ENCODE measurements at places on chromosomes 4 and X.

DNA sequence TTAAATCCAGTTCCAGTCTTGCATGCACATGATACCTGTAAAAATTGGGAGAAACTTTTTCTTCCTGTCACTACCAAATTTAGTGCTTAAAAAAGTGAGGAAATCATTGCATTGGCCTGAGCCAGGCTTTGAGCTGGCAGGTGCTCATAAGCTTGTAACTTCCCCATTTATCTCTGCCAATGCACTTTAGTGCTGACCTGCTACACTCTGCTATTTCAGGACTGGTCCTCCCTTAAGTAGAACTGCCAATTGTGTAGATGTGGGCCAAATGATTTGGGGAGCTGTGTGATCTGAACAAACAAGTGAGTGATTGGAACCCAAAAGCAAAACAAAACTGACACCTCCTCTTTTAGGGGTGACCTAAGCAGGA lies 51.8 kb downstream of the ZNF827 start:
- DNase-seq, result no peak

DNA sequence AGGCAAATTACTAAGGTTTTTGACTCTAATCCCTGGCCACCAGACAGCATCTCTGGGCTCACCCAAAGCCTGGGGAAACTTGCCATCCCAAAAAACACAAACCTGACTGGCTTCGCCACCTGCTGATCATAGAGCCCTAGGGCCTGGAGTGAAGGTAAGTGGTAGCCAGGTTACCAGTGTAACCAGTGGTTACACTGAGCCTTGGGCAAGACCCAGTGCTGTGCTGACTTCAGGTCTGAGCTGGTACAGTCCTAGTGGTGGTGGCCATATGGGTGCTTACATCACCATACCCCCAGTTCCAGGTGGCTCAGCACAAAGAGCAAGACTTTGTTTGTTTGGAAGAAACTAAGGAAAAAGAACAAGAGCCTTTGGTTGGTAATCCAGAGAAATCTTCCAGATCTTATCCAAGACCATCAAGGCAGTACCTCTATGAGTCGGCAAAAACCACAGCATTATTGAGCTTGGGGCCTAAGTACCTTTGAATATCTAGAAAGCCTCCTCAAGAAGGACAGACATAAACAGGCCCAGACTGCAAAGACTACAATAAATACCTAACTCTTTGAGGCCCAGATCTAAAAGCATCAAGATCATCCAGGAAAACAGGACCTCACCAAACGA lies 13.7 kb downstream of the MED14 start:
- DNase-seq, result no peak

GRCh38 chr4:81606166-81606565 lies 134.5 kb upstream of the RASGEF1B start:
- DNase-seq, result no peak

GRCh38 chr4:113747949-113748348 lies 13.6 kb downstream of the CAMK2D start:
- no peak for DNase-seq

GRCh38 chr4:76657443-76657842 lies 222.4 kb downstream of the SHROOM3 start:
- DNase-seq, result no peak

- DNase-seq, result no peak
Observed at GRCh38 chr4:96293806-96294205, 453.9 kb downstream of the PDHA2 start.

- no peak for DNase-seq
Observed at GRCh38 chrX:42290608-42291007, 367.3 kb upstream of the CASK start.

DNA sequence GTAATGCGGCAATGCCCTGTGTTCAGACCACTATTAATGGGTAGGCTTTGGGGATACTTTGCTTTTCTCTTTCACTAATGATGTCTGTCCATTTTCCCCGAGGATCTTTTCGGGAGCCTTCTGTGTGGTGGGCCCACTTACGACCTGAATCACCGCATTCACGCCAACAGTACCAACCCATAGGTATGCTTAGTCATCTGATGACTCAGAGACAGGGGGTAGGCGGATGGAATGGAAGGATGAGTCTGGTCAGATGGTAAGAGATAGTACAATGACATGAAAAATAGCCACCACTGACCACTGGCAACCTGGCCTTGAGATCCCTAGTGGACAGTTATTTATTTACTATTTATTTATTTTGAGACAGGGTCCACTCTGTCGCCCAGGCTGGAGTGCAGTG lies 76.0 kb upstream of the DHRSX start:
- DNase-seq, result no peak

DNA sequence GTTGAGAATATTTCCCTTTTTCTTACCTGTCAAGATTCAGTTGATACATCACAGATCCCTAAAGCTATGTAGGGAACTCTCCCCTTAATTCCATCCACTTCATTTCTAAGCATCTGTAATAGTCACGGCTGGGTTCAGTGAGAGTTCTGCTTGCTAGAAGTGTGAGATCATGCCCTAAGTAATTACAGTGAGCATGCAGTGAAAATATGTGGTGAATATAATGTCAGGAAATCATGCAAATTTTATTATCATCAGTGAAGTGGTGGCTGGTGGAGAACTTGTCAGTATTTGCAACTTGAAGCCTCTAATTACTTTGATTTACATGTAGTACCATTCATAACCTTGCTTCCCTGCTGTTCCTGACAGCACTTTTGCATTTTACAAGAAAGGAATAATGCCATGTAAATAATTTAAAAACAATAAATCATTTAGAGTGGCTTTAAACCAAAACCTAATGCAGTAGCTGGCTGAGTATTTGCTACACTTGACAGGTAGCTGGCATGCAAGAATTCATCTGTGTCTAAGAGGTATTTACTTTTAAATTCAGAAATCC lies 28.3 kb upstream of the CFAP299 start:
- no peak for DNase-seq

GRCh38 chrX:21412883-21413282 lies 38.7 kb downstream of the CNKSR2 start:
- no peak for DNase-seq

DNA sequence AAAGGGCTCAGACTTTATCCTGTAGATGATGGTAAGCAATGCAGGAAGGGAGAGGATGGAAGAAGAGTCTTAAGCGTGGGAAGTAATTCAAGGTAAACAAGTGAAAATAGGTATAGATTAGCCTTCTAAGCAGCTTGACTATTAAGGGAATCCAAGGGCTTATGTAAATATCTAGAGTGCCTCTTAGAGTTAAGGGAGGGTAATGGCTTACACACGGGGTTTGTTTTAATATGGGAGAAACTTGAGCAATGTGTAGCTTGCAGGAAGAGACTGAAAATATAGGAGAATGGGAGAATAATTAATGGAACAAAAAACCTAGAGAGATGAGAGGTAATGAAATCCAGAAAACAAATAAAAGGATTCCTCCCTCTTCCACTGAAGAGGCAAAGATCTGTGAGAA lies 12.8 kb upstream of the SAP30 start:
- DNase-seq, result no peak

GRCh38 chr4:36290641-36291040 lies 9.2 kb downstream of the DTHD1 start:
- DNase-seq, result no peak

GRCh38 chrX:37879692-37880091 lies 32.3 kb upstream of the DYNLT3 start:
- DNase-seq, result no peak

- DNase-seq, result peak; percentile 26
Observed at GRCh38 chr4:25172961-25173915, 13.0 kb upstream of the SEPSECS start.

DNA sequence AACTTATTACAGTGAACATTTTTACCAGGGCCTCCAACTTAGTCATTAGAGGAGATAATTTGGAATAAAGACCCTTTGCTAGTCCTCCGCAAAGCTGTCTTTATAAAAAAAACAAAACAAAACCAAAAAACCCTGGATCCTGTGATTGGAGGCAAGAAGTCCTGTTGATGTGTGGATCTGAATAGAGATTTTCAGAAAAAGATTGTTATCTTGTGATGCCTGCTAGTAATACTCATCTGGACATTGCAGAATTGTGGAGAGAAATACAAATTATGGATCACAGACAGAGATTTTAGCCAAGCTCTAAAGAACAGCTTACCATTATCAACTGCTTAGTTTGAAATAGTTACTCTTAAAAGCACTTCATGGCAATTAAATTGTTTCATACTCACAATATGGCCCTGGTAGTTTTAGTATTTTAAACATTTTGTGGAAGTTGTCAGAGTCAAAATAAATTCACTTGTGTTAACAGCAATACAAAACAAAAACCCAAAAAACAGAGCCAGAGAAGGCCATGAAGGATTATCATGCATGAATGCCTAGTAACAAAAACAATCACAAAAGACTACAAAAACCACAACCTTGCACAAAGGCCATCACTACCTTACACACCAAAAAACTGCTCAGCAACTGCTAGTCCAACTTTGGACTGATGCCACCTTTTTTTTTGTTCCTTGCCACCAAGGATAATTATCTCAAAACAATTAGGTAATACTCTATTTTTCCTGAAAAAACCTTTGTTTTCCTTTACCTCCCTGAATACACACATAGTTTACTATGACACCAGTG lies 514.5 kb upstream of the SLIT2 start:
- no peak for DNase-seq

DNA sequence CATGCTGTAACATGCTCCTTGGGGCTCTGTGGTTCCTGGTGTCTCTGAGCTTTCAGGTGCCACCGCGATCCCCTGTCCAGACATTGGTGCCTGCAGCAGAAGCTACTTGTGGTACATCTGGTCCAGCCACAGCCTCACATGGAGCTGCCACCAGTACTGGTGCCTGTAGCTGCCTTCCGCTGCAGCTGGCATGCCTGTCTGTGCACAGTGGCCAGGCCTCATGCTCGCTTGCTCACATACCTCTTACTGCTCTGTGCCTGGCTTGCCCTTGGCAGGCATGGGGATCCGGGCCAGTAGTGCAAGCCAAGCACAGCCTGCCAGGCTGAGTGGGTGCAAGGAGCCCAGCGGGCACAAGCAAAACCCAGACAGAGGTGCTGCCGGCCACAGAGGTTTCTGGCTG lies 618.6 kb downstream of the DMD start:
- DNase-seq, result no peak

- DNase-seq, result no peak
Observed at GRCh38 chr4:154137320-154137905, 348.5 kb upstream of the SFRP2 start.

DNA sequence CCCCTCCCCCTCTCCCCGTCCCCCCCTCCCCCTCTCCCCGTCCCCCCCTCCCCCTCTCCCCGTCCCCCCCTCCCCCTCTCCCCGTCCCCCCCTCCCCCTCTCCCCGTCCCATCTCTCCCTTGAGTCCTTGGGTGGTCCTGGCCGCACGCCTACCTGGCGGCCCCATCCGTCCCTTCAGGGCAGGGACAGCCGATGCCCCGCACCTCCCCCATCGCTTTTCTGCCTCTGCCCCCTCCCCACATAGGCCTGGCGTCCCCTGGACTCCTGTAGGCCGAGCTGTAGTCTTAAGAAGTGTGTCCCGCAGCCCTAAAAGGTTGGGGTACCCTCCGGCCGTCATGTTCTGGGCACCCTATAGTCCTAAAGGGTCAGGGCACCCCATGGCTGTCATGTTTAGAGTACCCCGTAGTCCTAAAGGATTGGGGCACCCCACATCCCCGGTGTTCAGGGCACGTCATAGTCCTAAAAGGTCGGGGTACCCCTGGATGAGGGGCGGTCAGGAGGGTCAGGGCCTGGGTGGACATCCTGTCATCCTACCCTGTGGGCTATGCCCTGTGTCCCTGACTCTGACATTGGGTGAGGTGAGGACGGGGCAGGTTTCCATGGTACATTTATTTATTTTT lies 10.8 kb upstream of the GTPBP6 start:
- DNase-seq, result no peak

DNA sequence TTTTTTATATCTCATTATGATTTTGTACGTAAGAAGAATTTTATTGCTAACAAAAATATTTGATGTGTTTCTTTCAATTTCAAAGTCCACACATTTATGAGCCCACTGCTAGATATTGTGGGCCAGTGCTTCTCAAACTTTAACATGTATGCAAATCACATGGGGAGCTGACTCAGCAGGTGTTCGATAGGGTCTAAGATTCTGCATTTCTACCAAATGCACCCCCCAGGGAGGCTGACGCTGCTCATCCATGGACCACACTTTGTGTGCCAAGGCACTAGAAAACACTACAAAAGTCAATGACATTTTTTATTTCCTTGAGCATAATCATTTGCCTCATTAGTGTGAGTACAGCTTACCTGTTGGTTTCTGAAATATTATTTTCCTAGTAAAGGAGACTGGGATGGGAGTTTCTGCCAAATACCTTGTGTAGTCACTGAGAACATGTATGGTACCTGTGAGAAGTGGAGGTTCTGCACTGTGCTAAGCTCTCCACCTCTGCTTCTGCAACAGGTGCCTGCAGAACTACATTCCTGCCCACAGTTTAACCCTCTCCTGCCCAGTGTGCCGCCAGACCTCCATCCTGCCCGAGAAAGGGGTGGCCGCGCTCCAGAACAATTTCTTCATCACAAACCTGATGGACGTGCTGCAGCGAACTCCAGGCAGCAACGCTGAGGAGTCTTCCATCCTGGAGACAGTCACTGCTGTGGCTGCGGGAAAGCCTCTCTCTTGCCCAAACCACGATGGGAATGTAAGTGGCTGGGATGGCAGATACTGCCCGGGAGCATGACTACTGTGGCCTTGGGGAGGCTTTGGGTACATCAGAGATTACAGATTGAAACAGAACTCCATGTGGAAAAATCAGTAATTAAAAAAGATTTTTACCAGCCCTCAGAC lies 68.9 kb upstream of the MND1 start:
- no peak for DNase-seq

- no peak for DNase-seq
Observed at GRCh38 chr4:182930889-182931288, 13.7 kb upstream of the DCTD start.

GRCh38 chr4:102301167-102301566 lies 44.1 kb downstream of the SLC39A8 start:
- no peak for DNase-seq

DNA sequence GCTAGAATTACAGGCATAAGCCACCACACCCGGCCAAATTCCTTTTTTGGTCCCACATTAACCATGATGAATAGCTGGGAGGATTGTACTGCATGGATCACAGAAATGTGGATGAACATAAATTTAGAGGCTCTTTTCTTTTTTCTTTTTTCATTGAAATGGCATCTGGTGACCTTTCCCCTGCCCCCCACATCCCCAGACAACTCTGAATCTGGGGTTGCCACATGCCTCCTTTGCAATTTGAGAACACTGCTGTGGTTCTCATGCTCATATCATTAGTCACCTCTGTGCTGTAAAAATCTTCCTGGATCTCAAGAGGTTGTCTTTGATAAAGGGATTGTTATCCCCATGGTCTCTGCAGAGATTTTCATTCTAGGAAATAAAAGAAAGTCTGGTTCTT lies 22.8 kb upstream of the FMR1NB start:
- no peak for DNase-seq

DNA sequence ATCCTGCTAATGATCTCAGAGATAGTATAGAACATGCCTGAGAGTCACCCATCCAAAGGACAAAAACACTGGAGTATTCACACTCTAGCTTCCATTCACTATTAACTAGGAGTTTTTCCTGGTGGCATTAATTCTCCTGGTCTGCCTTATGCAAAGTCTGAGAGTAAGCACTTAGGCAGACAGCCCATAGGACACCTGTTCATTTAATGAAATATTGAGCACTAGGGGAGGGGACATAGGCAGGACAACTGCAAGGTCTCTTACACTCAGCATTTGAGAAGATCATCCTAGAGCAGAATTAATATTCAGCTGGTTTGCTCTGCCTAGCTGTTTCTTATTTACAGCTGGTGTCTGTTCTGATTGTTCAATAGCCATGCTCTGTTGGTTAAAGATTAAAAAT lies 508.5 kb downstream of the CENPC start:
- DNase-seq, result no peak

- DNase-seq, result no peak
Observed at GRCh38 chrX:148865277-148866210, 365.1 kb downstream of the AFF2 start.

GRCh38 chr4:110236324-110236723 lies 37.9 kb upstream of the ELOVL6 start:
- DNase-seq, result no peak
